Activated CD4-positive, alpha-beta T cell treated with anti-CD3 and anti-CD28 coated beads, Interleukin-2, amount 10 ng/mL, durations not matched to agents 7 days and 5 days (primary cell): ENCODE measurements at places on chromosomes 1 and 21. TPM values are rescaled to one million over a fixed set of nuclear protein-coding genes. Genes with fewer than 3 reads are reported as not detected.
A peak's percentile ranks its signal among the peaks of the same experiment; 100 is the strongest.

The KPRP gene
- total RNA-seq = not detected

DNA sequence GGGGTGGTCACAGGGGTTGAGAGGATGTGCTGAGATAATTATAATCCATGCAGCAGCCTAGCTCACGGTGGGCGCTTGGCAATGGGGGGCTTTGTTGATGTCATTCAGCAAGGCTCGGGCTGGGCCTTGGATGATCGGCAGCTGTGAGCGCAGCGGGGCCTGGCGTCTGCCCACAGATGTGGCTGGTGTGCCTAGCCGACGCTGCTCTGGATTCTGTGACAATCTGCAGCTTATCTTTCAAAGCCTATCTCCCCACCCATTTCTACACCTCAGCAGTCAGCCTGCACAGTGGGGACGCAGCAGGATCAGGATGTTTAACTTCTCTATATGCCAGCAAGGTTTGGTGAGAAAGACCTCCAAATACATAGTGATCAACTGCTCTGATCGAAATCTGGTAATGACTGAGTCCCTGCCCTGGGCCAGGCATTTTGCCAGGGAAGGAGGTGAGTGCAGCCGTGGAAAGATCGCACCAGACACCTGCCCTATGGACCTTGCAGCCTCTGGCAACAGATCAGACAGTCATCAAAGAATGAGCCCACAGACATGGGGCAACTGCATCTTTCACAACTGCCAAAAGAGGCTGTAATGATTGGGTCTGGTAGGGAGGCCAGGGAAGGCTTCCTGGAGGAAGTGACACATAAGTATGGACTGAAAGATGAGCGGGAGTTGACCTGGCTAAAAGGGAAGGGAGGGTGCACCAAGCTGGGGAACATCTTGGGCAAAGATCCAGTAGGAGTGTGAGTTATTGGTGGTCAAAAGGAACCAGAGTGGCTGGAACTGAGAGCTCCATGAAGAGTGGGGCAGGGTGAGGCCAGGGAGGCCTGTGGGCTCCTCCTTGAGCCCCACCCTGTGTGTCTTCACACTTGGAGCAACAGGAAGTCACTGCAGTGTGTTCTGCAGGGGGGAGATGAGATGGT is 35.3 kb downstream of the EPHB2 start:
- H3K36me3 ChIP-seq = no peaks in the 10 kb centered on the region
- peaks cover 13% of the 10 kb centered on the region for H3K4me1 ChIP-seq
- no peak overlapping the region for H3K27ac ChIP-seq
- no peak for DNase-seq

DNA sequence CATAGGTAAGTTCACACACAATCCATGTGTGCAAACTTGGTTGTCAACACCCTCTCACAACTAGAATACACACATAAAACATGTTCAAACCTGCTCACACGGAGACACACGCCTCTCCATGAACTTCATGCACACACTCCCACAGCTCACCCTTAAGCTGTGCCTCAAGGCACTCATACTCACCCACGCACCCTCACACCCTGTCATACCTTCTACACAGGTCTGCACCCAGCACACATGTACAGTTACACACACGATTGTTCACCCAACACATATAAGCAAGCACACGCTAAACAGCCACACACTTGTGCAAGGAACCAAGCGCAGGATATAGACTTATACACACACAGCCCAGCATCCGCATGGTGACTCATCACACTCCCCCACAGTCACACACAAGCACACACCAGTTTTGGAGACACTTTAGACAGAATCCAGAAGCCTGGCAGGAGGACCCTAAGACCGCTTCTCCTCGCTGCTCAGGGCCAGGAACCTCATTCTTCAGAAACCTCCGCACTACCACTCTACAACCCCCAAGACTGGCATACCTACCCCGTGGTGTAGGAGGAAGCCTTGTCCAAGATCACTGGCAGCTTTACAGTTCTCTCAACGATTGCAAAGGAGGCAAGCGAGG is 58.7 kb upstream of the ZC3H12A start:
- no peak overlapping the region for H3K27ac ChIP-seq
- no peak for DNase-seq
- no peaks in the 10 kb centered on the region for H3K27me3 ChIP-seq
- no peaks in the 10 kb centered on the region for H3K4me1 ChIP-seq
- H3K36me3 ChIP-seq = no peaks in the 10 kb centered on the region
- H3K4me3 ChIP-seq = no peak overlapping the region

DNA sequence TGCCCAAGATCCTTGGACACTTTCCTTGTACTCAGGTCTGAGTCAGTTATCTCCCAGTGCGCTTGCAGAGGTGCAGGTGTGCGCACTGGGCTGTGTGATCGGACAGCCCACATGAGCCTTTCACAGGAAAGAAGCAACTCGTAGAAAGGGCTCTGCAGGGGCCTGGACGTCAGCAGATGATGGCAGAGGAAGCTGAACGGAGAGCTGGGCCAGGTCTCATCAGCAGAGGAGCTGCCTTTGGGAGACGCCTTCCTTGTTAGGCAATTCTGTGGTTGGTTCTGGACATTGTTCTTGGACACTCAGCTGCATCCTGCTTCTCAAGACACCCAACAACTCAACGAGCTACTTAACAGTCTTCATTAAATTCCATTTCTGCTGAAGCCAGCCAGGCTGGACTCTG is 7.5 kb upstream of the PROK1 start:
- DNase-seq = no peak
- H3K27me3 ChIP-seq = peaks cover 7% of the 10 kb centered on the region
- H3K36me3 ChIP-seq = no peaks in the 10 kb centered on the region

DNA sequence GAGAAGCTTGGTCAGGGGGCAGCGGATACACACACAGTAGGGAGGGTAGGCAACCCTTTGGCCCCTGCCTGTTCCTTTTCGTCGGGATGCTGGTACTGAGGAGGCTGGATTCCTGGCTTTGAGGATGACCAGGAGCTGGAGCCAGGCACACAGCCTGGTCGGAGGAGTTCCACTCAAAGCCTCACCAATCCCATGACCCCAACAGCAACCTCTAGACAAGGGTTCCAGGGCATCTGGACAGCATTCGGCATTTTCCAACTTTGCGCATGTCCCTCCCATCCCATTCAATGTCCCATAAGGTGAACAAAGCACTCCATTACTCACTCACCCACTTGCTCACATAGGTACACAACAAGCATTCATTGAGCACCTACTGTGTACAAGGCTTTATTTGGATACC is 42.6 kb upstream of the HMGB4 start:
- no peak overlapping the region for H3K4me3 ChIP-seq
- H3K4me1 ChIP-seq = no peaks in the 10 kb centered on the region
- H3K36me3 ChIP-seq = no peaks in the 10 kb centered on the region
- no peak for DNase-seq
- no peaks in the 10 kb centered on the region for H3K27me3 ChIP-seq

The CASZ1 gene
- total RNA-seq = 7.6 TPM

The PADI6 gene
- total RNA-seq = 0.10 TPM

- H3K36me3 ChIP-seq = no peaks in the 10 kb centered on the region
- H3K4me3 ChIP-seq = no peak overlapping the region
- peaks cover 37% of the 10 kb centered on the region for H3K27me3 ChIP-seq
- H3K4me1 ChIP-seq = no peaks in the 10 kb centered on the region
- no peak overlapping the region for H3K27ac ChIP-seq
Measured at GRCh38 chr1:24297852-24298232, 21.3 kb upstream of the GRHL3 start.

The CTSK gene
- 5.1 TPM for total RNA-seq

GRCh38 chr1:114457675-114458236 is 53.2 kb downstream of the TRIM33 start:
- peaks cover 78% of the 10 kb centered on the region for H3K36me3 ChIP-seq
- H3K27me3 ChIP-seq = no peaks in the 10 kb centered on the region
- H3K4me1 ChIP-seq = peaks cover 14% of the 10 kb centered on the region

- peaks cover 26% of the 10 kb centered on the region for H3K27me3 ChIP-seq
- no peaks in the 10 kb centered on the region for H3K36me3 ChIP-seq
Measured at GRCh38 chr1:228029281-228029680, 22.5 kb downstream of the WNT3A start.

GRCh38 chr1:241591317-241591716 is 48.9 kb downstream of the CHML start:
- H3K4me1 ChIP-seq = peaks cover 2% of the 10 kb centered on the region
- H3K4me3 ChIP-seq = no peak overlapping the region
- peaks cover 19% of the 10 kb centered on the region for H3K36me3 ChIP-seq
- no peak overlapping the region for H3K27ac ChIP-seq
- no peaks in the 10 kb centered on the region for H3K27me3 ChIP-seq
- no peak for DNase-seq

DNA sequence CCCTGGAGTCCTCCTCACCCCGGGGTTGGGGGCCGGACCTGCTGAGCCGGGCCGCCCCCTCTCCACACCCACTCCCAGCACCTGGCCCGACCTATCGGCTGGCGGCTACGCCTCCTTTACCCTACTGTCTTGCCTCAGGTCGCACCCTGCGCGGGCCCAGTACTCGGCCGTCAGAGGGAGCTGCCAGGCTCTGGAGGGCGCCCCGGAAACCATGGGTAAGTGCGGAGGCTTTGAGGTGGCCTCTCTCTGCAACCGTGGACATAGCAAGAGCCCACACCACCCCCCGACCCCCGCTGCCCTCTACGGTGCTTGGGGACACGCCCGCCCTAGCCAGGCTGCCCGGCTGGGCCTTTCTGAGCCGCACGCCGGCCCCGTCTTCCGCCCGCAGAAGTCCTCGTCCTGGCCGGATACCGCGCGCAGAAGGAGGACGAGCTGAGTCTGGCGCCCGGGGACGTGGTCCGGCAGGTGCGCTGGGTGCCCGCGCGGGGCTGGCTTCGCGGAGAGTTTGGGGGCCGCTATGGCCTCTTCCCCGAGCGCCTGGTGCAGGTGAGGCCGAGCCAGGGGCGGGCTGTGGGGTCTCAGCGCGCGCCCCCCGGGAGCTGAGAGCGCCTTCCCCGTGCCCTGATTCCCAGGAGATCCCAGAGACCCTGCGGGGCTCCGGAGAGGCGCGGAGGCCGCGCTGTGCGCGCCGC is at the start of gene SH3D21:
TSS of gene SH3D21 (plus strand) at position 159 of the 692 bp plus-strand sequence. CDS start at position 212, 53 bp downstream.
- H3K27me3 ChIP-seq = no peaks in the 10 kb centered on the region
- peak within 1 kb of the TSS; percentile 98 for H3K4me3 ChIP-seq
- DNase-seq = peak; percentile 59

The TTLL7 gene
- 4.2 TPM for total RNA-seq

- H3K36me3 ChIP-seq = no peaks in the 10 kb centered on the region
- H3K4me3 ChIP-seq = no peak overlapping the region
- H3K27ac ChIP-seq = no peak overlapping the region
- DNase-seq = no peak
Measured at GRCh38 chr1:50378770-50379169, 44.5 kb downstream of the DMRTA2 start.

DNA sequence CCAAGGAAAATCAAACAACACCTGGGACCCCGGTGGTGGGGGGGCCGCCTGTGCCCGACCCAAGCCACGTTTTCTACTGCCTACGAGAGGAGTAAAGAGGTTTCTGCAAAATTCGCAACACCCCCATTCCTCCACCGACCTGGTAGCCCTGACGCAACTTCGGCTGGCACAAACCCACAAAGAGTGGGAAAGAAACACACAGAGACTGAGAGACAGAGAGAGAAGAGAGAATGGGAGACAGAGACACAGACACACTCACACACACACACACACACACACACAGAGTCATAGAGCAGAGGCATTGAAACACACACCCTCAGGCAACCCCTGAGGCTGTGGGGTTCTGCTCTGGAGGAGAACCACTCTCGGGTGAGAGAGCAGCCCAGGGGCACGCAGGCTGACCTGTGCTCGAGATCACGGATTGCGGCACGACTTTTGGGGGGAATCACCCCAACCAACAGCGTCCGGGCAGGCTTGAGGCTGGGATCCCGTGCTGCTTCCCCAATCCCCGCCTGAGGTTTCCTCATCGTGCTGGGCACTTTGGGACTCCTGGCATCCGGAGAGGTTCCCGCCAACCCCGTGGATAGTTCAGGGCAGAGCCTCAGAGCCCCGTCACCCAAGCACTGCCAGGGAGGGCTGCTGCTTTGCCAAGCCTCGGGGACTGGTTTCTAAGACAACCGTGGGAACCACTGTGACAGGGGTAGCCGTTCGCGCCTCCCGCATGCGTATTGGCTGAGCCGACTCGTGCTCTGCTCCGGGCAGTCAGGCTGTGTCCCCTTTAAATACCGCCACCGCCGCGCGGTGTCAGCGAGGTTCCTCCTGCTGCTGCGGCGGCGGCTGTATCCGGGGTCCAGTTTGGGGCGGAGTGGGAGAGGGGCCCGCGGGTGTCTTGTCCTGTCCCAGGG is 682.4 kb upstream of the TPTE start:
- H3K27me3 ChIP-seq = no peaks in the 10 kb centered on the region
- H3K4me3 ChIP-seq = no peak overlapping the region
- H3K4me1 ChIP-seq = no peaks in the 10 kb centered on the region
- DNase-seq = no peak
- peaks cover 2% of the 10 kb centered on the region for H3K36me3 ChIP-seq
- no peak overlapping the region for H3K27ac ChIP-seq

DNA sequence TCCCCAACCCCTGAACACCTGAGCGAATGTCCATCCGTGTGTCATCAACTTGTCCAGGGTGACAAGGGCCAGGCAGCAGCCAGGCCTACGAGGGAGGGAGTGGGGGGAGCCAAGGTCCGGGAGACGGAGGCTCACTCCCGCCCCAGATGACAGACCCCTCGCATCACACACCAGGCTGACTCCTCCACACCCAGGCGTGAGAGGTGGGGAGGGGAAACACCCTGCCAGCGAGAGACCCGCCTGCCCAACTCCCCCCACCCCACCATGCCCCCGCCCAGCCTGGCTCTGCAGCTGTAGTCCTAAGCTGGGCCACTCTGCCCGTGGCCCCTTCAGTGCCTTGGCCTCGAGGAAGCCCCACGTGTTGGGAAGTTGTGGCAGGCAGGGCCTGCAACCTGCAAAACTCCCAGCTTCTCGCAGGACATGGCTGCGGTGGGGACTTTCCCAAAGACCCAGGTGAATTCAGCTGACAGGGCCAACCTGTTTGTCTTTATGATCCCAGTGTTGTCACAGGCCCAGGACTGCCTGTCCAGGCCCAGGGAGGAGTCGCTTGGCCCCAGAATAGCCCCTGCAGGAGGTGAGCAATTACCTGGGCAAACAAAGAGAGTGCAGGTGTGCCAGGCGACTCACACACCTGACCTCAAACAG is 62.9 kb downstream of the RIPK4 start:
- H3K4me3 ChIP-seq = no peak overlapping the region
- H3K27ac ChIP-seq = no peak overlapping the region
- H3K36me3 ChIP-seq = no peaks in the 10 kb centered on the region

The HAO2 gene
- not detected for total RNA-seq

DNA sequence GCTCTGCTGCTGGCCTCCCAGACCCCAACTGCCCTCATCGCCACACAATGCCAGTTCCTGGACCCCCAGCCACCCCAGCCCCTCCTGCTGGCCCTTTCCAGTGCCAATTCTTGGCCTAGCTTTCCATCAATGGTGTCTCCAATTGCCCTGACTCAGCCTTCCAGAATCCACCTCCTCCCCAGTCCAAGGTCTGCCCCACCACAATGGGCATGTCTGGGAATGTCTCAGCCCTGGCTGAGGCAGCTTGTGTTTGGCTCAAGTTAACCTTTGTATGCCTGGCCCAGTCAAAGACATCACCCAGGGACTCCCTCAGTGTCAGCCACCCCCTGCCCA is 16.4 kb downstream of the ALDH4A1 start:
- no peaks in the 10 kb centered on the region for H3K36me3 ChIP-seq
- H3K4me3 ChIP-seq = no peak overlapping the region
- H3K27me3 ChIP-seq = no peaks in the 10 kb centered on the region
- H3K4me1 ChIP-seq = no peaks in the 10 kb centered on the region
- DNase-seq = no peak
